Pons (tissue), 1 donor: ENCODE measurements at places on chromosomes 2 and 18.

- DNase-seq = peak; percentile 40
Measured at GRCh38 chr2:133690780-133691179, 122.5 kb upstream of the NCKAP5 start.

DNA sequence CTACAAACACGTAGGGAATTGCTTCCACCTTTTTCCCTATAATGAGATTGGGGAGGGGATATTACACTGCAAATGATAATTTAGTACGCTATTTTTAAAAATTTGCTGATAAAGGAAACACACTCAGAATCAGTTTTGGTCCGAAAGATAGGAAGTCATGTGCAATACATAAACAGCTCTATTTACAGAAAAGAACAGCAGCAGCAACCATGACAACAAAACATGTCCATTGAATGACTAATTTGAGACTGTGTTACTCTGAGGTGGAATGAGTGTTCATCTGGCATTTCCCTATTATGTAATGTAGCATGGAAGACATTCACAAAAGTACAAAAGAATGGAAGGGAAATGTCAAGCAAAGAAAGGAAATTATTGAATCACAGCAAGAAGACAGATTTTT is 337.2 kb downstream of the NBAS start:
- DNase-seq = no peak

- no peak for DNase-seq
Measured at GRCh38 chr18:7618891-7619442, 51.9 kb downstream of the PTPRM start.

DNA sequence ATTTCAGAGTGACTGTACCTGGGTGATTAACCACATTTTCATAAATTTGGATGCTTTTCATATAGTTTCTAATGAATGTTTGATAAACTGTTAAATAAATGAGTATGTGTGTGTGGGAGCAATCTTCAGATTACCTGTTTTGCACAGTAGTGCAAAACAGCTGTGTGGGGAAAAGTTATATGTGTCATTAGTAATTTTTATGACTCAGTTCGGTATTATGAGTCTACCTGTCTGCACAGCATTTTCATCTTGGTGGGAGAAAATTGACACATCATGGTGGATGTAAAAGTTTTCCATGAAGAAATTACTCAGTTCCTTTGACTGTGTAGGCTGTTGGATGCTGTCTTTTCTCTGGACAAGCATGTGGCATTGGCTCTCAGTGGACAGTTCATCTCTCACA is 43.8 kb downstream of the LTBP1 start:
- no peak for DNase-seq

- no peak for DNase-seq
Measured at GRCh38 chr2:217593732-217594131, 409.1 kb downstream of the TNS1 start.

- DNase-seq = no peak
Measured at GRCh38 chr18:9619545-9619944, 5.2 kb upstream of the PPP4R1 start.

DNA sequence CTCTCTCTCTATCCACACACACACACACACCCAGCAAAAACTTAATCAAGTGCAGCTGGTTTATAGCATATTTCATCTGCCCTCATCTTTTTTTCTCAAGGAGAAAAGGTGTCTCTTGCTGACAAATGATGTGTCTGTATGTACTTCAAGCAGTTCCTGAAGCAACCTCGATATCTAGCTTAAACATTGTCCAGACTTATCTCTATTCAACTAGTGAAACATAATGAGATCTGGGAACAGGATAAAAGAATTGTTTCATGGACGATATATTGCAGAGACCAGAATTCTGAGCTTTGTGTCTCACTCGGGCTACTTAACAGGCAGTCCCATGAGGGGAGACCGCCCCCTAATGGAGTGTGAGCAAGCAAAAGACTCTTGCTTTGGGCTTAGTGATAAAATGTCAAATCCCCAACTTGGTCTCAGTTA is 929.2 kb upstream of the SOX11 start:
- DNase-seq = peak; percentile 42

DNA sequence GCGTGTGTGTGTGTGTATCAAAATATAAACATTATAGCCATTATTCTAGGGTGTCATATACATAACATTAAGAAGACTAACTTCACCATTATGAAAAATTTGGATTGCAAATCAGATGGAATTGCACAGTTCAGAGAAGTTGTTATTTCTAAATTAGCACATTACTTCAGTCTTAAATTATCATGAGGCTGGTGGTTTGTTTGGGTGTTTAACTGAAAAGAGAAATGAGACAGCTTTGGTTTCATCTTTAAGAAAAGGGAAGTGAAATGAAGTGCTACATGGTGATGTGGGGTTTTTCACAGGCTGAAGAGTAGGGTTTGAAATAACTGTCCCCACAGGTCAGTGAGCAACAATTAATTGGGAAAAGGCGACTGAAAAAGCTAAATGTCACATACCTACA is 161.2 kb upstream of the XIRP2 start:
- DNase-seq = no peak

GRCh38 chr2:170196963-170197362 is 19.0 kb downstream of the MYO3B start:
- DNase-seq = no peak

GRCh38 chr2:14363137-14363536 is 269.4 kb upstream of the LRATD1 start:
- DNase-seq = no peak

DNA sequence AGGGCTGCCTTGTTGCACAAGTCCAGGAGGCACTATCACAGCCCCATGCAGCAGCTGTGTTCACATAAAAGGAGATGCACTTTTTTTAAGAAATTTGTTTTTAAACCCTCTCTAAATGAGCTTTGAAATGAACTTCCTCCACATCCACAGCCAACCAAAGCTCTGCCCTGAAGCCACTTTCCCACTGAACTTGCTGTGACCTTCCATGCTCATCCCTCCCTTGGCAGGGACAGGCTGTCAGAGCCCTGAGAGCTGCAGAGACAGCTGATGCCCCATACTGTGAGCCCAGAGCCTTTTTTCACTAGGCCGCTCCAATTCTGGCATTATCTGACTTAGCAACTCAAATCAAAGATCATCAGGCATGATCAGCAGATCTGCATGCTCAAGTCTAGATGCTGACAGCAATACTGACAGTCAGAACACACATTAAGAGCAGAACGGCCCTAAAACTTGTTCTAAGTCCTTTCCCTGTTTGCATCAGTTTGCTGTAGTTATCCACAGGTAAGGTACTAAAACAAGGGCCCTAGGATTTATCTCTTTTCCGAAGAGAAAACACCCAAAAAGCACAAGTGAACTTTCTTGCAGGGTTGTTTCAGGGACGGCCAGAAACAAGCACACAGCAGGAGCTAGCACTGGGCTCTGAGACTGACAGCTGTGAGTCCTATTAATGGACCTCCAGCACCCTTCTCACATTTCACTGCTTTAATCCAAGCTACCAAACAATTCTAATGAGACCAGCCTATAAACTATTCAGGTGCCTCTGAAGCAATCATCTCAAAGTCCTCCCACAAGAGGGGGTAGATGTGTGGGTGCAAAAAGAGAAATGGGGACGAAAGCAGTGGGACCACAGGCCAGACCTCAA is 34.9 kb downstream of the RNU4ATAC start:
- DNase-seq = peak; percentile 25

DNA sequence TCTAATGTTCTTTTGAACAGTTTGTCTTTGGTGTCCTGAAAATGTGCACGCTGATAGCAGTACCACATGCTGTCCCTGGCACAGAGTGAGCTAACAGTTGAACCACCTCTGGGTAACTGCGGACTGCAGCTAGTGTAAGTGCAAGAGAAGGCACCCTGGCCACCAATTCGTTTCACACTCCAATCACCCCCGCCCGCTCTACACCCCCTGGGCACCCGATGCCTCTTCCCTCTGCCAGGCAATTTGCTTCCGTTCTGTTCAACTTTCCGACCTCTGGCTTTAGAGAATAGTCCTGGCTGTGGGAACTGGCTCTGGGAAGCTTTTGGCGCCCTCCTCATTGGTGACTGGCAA is 1.4 kb downstream of the DOCK10 start:
- DNase-seq = peak; percentile 81
